Kidney (tissue), 22 donors: ENCODE measurements at places on chromosomes 2 and 18.

DNA sequence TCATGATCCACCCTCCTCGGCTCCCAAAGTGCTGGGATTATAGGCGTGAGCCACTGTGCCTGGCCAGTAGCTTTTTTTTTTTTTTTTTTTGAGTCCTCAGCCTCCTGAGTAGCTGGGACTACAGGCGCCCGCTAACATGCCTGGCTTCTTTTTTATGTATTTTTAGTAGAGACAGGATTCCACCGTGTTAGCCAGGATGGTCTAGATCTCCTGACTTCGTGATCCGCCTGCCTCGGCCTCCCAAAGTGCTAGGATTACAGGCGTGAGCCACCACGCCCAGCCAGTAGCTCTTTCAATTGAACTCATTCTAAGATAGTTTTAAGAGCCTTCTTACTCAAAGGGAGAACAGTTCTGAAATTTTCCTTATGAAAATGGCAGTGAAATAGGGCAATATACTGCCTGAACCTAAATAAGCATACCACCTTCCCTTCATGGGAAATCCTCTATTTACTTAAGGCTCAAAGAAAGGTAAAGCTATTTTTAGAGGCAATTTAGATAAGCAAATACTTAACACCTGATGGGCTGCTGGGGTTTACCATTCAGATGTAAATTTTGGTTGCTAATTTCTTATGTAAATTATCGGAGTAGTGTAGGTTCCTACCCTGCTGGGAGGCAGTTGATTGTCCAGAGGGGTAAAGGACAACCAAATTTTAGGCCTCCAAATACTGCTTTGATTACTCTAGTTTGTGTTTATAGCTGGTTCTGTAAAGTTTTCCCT, 144.7 kb downstream of the GREB1L start:
- no peak for DNase-seq

DNA sequence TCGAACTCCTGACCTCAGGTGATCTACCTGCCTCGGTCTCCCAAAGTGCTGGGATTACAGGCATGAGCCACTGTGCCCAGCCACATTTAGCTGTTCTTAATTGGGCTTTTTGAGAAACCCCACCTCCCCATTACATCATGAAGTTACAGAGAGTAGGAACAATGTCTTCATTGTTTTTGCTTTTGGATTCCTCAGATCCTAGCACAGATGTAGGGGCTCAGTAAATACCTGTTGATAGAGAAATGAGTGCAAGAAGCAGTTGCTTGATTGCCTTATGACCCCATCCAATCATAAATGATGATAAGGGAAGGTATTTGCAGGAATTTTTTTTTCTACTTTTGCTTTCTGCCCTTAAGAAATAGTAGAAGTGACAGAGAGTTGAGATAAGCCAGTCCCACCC, 25.4 kb downstream of the GREB1L start:
- no peak for DNase-seq

DNA sequence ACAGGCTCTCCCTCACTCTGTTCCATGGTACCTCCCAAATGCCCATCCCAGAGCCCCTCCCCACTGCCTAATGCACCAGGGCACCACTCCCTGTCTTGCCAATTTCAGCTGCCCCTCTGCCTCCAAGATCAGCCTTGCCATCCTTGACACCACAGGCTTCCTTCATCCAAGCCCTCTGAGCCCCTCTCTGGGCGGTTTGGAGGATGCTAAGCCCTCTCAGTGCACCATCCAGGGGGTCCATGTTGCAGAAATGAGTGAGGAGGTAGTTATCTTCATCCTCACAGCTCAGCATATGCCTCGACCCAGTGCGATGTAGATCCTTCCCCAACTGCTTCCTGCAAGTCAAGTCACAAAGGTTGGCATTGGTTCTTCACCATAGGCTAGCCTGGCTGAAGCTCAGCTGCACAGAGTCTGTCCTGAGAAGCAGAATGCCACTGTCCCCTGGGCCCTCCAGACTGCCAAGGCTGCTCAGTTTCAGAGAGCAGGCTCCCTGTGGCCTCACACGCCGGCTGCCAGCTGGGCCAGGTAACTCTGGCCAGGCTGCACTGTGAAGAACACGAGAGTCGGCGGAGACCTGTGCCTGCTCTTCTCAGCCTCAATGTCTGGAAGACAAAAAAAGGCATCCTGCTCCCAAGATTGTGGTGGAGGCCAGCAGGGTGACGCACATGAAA, 9.9 kb upstream of the MAP3K2 start:
- DNase-seq, result no peak

DNA sequence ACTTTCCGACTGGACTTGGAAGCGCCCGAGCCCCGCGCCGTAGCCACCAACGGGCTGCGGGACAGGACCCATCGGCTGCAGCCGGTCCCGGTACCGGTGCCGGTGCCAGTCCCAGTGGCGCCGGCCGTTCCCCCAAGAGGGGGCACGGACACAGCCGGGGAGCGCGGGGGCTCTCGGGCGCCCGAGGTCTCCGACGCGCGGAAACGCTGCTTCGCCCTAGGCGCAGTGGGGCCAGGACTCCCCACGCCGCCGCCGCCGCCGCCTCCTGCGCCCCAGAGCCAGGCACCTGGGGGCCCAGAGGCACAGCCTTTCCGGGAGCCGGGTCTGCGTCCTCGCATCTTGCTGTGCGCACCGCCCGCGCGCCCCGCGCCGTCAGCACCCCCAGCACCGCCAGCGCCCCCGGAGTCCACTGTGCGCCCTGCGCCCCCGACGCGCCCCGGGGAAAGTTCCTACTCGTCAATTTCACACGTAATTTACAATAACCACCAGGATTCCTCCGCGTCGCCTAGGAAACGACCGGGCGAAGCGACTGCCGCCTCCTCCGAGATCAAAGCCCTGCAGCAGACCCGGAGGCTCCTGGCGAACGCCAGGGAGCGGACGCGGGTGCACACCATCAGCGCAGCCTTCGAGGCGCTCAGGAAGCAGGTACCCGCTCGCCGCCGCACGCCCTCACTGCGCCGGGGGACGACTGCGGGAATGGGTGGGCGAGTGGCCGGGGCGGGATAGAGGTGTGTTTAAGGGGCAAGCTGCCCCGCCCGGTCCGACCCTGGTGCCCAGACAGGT, 713 bp downstream of the ATOH8 start:
- DNase-seq, result peak; percentile 85

DNA sequence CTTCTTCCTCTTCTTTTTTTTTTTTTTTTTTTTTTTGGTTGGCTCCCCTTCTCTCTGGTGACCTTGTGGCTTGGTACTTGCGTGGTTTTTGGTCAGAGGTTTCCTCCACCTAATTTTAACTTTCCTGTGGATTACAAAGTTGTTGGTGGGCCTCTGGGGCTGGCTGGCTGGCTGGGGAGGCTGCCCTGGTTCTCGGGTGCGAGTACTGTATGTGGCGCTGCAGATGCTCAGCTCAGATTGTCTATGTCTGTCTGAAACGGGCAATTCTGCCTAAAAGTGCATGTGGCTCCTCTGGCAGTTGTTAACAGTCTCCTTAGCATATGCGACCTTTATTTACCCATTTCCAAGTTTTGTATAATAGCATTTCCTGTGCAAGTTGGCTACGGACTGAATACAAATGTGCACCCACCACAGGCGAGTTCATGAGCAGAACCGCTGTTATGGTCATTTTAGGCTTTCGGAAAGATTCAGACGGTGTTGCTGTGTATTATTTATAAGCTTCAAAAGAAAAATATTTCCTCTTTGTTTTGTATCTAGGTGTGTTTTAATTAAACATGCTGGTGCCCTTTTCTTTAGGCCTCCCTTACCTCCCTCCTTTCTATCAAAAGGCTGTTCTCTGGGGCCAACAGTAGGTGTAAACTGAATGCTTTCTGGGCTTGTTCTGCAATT, 4.4 kb downstream of the TBR1 start:
- DNase-seq, result peak; percentile 33

DNA sequence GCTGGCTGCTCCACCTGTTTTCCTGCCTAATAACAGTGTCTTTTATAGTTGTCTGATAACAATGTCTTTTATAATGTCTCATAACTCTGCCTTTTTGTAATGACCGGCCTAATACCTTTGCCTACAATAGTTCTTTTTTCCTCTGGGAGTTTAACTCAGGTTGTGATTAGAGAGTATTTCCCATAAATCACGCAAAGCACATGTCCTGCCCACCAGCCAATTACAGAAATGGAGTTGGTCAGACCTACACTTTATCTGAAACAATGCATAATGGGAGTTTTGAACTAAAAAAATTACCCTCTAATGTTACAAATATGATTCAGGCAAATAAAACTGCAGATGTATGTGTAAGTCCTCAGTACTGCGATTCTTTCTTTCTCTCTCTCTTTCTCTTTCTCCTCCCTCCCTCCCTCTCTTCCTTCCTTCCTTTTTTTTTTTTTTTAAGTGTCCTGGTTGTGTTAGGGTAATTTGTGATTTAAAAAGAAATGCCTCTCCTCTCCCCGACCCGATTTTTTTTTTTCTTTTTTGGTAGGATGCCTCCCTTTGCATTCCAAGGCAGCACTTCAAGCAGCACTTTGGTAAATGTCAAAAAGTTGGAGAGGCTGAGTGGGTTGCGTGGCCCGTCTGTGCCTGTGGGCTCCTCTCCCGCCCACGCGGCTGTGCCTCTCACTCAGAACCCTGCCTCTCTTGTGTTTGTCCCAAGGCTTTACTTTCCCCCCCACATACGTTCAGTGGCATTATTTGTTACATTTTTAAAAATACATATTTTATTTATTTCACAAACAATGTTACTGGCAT, 147.3 kb downstream of the AGAP1 start:
- DNase-seq, result no peak

DNA sequence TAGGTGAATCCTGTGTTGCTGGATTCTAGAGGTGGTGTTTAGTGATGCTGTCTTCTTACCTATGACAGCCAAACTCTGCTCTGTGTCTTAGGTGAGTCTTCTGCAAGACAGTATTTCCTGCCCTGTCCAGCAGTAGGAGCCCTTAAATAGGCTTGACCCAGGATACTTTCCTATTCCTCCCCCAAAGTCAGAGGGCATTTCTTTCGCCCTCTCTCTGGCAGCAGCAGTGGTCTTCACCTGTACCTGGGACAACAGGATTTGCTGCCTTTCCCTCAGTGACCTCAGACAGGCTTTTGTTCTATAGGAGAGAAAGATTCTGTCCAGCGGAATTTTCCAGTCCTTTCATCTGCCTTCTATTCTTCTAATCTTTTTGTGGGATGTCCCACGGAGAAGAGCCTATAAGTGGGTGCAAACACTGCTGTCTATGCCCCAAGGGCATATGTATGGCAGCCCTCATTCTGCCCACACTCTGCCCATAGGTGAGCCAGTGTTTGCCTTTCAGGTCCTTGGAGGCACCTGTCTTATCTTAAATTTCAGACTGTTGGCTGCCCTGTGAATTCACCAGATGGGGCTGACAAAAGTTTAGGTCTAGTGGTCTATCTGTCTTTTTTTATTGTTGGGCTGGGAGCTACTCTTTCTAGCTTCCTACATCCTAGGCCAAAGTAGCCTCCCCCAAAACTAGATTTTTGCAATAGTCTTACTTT, 177.3 kb upstream of the SPOPL start:
- no peak for DNase-seq

DNA sequence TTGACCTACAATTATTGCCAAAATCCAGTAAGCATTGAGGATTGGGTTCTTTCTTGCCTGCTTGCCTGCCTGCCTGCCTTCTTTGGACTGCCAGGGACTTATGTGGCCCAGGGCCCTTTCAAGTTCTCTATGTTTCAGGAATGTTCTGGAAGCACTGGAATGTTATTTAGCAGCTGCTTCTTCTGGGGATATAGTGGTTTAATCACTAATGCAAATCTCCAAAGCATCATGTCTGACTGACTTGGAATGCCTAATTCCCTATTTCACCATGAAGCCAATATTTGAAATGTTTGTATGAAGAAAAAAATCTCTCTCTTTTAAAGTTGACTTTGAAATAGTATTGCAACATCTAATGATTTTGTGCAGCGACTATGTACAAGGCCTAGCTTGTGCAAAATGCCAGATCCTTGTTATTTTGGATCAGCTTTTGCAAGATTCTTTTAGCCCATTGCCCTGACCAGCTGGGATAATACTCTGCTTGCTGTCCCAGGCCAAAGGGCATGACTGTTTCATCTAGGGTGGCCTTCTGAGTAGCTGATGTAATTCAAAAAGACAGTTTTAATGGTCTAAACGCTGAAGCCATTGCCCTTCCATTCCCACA, 204.6 kb downstream of the RND3 start:
- no peak for DNase-seq

DNA sequence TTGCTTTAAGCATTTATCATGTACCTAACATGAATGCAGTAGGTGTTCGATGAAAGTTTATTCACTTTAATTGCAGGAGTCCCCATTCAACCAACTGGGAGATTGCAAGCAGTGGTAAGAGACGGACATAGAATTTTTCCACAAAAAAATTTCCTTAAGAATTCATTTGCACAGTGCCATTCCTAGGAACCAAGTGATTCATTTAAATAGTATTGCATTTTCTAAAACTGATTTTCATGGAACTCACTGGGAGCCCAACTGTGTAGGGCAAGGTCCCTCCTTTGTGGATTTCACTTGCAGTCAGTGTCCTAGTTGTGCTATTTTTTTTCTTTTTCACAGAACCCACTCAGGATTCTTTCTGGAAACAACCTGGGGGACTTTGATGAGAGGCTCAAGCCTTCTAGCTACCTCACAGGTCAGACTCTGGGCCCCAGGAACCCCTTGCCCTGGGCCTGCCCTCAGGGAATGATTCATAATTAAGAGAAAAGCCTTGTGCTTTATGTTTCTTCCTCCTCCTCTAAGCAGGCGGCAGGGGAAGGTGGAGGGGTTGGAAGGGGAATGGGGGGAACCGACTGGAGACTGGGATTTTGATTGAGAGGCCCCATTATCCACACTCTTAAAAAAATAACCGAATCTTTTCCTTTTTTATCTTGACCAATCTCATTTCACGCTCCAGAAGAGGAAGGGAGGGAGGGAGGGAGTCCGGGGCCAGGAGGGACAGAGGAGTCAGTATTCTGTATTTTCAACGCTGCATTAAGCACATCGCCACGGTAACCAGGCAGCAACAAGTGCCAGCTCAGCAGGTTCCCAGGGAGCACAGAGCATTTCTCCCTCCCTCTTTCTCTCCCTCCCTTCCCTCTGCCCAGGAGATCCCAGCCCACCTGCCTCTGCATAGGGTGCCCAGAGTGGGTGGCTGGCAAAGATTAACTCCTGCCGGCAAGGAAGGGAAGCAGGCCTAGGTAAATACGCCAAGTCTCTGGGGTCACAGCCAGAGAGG, 51.8 kb downstream of the PSD4 start:
- DNase-seq, result peak; percentile 97

DNA sequence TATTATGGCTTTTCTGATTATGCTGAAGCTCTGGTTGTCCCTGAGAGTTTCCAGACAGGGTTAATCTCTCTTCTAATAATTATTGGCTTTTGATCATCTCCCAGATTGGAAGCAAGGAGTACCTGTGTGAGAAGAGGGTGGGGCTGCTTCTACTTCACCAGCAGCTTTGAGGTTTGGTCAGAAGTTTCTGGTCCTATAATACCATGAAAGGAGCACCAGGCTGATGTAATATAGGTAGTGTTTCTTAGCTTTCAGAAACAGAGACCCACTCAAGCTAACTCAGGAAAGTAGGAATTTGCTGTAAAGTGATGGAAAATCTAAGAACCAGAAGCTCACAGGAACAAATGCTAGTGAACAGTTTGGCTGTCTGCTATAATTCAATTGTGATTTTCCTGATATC, 57.6 kb downstream of the SGPP2 start:
- no peak for DNase-seq

- DNase-seq, result peak; percentile 34
Observed at GRCh38 chr18:11366410-11366809, 217.0 kb upstream of the PIEZO2 start.
